ENCODE measurements at places on chromosomes 5 and 9.

DNA sequence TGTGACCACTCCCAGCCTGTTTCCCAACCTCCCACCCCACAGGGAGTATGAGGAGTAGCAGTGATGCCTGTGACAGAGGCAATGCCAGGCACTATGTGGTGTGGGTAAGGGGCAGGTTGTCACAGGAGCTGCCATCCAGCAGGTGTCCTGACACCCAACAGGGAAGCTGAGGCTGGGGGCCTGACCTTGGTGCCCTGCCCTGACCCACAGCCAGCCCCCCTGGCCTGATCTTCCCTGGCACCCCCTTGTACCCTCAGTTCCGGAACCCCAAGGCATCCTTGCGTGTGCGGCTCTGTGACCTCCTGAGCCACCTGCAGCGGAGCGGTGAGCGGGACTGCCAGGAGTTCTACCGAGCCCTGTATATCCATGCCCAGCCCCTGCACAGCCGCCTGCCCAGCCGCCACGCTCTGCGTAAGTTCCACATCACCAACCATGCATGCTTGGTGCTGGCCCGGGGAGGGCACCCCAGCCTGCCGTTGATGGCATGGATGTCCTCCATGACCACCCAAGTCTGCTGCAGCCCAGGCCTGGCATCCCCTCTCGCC lies 14.4 kb downstream of the CARD19 start:
- DNase-seq = no peak

DNA sequence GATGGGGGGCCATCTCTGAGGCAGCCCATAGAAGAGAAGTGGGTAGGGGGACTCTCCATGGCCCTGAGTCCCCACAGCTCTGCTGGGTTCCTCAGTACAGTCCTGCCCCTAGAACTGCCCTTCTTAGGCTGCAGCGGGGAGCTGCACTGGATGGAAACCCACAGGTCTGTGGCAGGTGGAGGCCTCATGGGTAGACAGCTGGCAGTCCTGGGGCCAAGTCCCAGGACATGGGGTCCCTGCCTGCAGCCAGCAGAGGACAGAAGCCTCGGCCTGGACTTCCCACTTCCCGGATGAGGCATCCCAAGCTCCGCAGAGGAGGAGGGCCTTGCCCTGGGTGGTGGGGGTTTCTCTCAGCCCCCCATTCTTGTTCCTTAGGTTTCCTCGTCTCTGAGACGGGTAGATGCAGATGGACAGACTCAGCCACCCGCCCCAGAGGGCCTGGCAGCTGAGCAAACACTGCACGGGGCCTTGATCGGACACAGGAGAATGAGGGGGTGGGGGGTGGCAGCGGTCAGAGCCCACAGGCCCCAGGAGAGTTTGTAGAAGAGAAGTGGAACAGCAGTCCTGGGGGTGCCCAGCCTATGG lies 153.8 kb downstream of the C9orf50 start:
- DNase-seq = no peak

DNA sequence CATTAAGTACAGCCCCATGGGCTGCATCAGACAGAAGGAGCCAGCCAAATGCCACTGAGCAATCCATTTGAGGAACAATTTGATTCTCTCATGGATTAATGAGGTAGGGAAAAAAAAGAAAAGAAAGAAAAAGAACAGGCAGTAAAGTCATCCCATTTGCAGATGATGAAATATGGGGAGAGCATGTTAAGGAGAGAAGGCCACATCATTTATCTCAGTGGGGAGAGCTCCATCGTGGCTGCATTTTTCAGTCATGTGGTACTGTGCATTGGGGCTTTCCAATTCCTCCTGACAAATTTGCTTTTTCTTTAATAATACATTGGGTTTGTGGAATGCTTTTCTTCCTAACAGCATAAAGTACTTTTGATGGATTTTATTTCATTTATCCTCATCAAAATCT lies 375.2 kb upstream of the TLE4 start:
- peak; percentile 53 for DNase-seq

- no peak for DNase-seq
Measured at GRCh38 chr9:99052815-99053715, 51.8 kb upstream of the TGFBR1 start.

GRCh38 chr5:121862801-121863200 lies 11.1 kb downstream of the FTMT start:
- no peak for DNase-seq

DNA sequence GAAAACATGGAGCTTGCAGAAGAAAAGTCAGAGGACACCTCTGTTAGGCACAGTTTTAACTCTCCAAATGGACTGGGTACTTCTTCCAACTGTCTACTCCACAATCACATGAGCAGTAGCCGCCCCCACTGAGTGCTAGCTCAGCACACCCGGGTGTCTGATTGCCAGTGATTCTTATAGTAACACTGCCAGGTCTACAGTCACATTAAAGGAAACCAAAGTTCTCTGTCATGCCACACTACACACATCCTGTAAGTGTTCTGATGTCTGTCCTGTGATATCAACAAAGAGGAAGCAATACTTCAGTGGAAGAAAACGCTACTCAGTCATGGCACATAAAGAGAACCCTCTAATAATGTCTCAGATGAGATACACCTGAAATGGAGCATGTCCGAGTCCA lies at the start of gene HAVCR2:
Gene HAVCR2, minus strand, starts transcription at position 69 of the 400 bp plus-strand sequence. Its CDS starts 61 bp downstream, at position 8.
- no peak for DNase-seq
